ENCODE measurements at places on chromosomes 3 and 15.

GRCh38 chr15:66098022-66098363, 155.6 kb downstream of the MEGF11 start:
- DNase-seq: no peak

DNA sequence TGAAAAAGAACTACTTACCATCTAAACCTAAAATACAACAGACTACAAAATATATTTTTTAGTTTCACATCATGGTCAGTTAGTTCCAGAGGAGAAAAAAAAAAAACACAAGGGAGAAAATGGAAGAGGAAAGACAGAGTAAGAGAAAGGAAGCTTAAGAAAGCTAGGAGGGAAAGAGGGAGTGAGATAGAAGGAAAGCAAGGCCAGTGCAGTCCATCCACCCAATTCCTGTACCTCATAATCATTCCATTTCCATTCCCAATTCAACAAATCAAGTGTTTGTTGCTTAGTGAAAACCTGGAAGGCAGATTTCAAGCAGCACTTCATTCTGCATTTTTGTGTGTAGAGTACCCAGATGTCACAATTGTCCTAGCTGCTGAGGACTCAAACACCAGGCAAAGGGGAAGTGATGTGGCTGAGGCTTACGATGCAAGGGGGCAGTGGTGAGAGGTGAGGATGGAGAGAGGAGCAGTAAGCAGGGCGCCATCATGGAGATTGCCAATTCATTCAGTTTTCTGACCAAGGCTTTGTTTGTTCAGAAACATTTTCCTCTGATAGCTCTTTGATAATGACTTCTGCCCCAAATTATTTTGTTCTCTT, 83.6 kb upstream of the GSK3B start:
- DNase-seq: no peak

DNA sequence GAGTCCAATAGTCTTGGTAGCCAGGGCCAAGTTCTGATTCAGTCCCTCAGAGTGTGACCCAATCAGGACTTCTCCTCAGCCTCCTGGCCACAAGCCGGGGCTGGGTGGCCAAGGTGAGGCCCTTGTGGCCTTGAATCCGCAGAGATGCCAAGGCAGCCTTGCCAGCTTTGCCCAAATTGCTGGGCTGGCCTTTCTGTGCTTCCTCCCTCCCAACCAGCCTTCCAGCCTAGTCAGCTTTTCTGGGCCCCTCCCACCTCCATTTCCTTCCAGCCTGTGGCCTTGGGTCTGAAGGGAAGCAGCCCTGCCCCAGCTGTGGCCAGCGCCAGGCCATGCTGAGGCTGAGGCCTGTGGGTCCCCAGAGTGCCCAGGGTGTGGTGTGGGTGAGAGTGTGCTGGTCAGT, 34.3 kb upstream of the ANKDD1A start:
- no peak for DNase-seq

- no peak for DNase-seq
Observed at GRCh38 chr3:59788133-59788532, 738.3 kb upstream of the CFAP20DC start.

DNA sequence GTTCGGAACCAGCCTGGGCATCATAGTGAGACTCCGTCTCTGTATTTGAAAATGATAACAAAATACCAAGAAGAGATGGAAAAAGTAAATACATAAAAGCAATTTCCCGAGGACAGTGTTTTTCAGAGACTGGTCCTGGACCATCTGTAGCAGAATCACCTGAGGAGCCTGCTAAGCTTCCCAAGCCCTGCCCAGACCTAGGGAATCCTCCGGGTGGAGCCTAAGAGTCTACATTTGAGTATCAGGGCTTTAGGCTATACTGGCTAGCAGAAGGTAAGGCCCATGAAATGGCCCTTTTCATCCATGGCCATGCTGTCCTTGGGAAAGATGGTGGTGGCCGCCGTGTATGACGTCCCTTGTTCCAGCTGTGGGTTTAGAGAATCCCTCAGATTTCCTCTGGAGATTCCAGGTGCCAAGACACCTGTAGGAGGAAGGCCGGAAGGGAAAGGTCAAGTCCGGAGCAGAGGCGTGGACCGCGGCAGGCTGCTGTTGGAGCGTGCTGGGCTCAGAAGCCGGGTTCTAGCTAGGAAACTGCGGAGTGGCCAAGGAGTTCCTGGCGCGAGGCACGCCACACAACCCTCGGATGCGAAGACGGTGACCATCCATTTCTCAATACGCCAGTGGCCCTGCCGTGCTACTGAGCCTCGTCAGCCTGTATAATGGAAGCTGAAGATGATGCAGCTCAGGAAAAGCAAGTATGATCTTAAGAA, 50.9 kb downstream of the TMEM44 start:
- DNase-seq: no peak

- DNase-seq: no peak
Observed at GRCh38 chr3:149579838-149580542, 77.8 kb downstream of the WWTR1 start.

GRCh38 chr3:179182902-179183301, 34.7 kb downstream of the PIK3CA start:
- no peak for DNase-seq

DNA sequence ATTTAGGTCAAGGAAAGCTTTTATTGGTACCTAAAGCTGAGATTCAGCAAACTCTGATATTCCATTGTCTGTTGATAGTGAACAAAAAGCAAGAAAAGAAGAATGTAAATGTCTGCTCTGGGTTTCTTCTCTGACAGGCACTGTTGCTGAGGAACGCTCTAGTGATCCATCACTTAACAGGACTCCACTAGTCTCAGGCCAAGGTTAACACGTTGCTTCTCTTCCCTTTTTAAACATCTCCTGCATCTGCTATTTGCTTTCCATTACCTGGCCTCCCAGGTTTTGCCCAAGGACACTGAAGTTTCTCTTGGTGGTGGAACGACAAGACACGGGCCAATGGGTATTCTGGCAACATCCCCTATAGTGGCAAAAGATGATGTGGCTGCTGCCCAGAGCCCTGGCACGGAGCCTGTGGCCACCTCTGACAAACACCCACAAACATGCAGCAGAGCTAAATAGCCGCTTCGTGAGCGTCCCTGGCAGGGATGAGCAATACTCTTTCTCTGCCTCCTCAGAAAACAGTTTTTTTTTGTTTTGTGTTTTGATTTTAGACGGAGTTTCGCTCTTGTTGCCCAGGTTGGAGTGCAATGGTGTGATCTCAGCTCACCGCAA, 97.8 kb upstream of the AKAP13 start:
- no peak for DNase-seq

DNA sequence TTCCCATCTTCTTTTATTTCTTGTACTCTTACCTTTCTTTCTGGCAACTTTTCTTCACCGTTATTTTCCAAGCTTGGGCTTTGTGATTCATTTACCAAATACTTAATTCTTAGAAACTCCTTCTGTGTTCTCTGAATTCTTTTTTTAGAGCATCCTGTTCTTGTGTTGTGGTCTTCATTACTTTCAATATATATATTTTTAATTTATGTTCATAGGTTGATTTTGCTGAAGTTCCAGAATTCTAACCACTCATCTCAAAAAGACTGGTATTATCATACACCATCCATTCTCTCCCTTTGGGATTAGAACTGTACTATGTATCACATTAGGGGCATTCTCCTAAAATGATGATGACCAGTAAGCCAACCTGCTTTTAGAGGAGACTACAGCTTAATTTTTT, 362.3 kb upstream of the CBLB start:
- DNase-seq: no peak

DNA sequence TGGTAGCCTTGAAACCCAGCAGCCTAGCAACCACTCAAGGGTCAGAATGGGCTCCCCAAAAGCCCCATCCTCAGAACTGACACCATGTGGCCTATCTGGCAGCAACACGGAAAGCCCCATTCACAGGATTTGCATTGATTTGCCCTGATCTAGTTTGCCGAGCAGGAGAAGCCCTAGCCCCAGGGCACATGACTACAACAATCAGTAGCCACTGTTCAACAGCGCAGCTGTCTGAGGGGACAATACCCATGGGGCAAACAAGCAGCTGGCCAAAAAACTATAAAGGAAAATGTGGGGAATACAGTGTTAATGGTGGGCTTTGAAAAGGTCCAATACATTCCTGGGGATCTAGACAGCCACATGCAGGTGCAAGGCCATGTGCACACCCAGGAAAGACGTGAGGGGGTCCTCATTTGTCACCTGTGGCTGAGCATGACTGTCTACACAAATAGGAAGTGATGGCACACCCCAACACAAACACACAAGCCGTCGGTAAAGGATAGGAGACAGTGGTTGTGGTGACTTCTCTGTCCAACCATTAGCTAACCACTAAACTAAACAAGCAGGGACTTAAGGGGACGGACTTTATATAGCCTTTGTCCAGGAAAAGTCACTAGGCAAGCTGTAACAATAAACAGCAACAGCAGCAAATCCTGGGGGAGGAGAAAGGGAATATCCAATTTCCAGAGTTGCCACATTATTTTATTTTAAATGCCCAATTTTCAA, 113.7 kb downstream of the LRIG1 start:
- DNase-seq: no peak

DNA sequence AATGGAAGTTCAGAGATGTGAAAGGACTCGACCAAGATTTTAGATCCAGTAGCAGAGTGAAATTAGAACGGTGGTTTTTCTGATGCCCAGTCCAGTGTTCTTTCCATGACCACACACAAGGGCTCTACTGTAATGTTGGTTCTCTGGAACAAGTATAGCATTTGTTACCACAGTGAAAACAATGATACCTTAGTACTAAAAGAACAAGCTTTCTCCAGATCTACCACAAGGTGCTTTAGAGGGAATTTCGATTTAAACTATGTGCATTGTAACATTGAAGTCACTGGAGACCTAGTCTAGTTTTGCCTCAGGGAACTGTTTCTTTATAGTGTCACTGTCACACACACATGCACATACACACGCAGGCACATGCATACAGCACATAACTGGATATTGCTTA, 12.8 kb upstream of the CCNL1 start:
- no peak for DNase-seq

DNA sequence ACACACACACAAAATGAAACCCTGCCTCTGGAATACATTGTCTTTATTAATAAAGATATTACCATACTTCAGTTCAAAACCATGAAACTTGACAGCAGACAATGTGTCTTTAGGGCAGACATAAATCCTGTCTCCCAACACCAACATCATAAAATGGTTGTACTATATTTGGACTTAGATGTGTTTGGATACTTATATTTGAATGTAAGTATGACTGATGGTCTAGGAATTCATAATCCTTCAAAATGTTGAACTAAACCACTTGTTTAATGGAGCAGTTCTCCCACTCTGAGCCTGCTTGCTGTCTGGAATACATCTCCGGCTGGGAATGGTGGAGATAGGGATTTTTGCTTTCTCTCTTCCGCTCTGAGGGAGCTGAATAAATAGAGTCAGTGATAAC, 10.6 kb downstream of the FBN1 start:
- no peak for DNase-seq

- DNase-seq: no peak
Observed at GRCh38 chr3:197458906-197459470, 96.8 kb downstream of the BDH1 start.

DNA sequence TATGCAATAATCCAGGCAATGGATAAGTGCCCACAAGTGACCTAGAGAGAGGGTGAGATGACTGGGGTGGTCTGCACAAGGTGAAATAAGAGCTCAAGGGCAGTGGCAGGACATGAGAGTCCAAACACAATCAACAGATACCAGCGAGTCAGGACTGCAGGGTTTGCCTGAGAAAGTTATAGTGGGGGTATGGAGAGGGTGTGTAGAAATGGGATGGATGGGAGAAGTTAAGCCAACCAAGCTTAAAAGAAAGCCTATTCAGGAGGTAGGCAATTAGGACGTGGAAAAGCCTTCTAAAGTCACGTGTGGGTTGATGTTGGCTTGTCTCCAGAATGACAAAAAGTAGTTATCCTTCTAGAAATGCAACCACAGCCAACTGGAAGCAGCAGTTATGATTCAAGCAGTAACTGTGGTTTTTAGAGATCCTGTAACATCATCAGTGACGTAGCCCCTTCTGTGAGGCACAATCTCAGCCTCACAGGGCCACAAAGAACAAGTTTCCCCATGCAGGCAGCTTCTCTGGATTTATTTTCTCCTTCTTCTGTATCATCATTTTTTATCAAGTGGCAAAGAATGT, 56.1 kb downstream of the FAM174B start:
- DNase-seq: no peak

- DNase-seq: no peak
Observed at GRCh38 chr3:174409086-174409743, 449.9 kb upstream of the NAALADL2 start.

- no peak for DNase-seq
Observed at GRCh38 chr15:52282418-52282817, 13.2 kb downstream of the MYO5C start.

GRCh38 chr3:193207290-193208273, 33.4 kb upstream of the PLAAT1 start:
- DNase-seq: no peak

DNA sequence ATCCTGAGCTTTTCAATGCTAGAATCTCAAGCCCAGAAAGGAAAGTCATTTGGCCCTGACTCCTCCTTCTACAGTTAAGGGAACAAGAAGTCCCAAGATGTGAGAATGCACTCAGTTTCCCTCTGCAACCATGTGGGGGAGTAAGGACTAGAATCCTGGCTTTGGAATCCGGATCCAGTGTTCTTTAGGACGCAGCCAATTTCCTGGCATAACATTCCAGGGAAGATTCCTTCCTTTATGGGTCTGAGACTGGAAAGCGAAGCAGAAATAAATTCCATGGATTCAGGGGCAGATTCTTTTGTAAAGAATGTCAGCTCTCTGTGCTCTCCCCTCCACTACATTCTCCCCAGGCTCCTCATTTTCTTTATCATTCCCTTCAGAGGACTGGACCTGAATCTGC, 151.8 kb upstream of the SOX14 start:
- DNase-seq: no peak

- peak; percentile 22 for DNase-seq
Observed at GRCh38 chr3:182979674-182980191, 605 bp downstream of the DCUN1D1 start.

DNA sequence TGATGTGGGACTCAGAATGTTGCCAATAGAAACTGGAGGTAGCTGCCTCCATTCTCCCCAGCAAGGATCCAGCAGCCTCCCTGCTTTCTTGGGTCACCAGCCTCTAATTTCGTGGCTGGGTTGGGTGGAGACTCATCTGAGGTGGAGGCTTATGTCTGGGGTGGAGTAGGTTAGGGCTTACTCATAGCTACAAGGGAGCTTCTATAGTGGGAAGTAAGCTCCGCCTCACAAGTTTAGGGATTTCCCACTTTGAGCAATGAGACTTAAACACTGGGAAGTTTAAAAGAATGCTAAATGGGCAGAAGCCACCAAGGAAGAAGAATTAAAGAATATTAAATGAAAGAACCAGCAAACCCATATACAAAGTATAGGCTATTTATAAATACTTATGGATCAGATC, 63.8 kb downstream of the GJD2 start:
- DNase-seq: no peak

- DNase-seq: no peak
Observed at GRCh38 chr3:131928593-131928992, 106.2 kb downstream of the CPNE4 start.

DNA sequence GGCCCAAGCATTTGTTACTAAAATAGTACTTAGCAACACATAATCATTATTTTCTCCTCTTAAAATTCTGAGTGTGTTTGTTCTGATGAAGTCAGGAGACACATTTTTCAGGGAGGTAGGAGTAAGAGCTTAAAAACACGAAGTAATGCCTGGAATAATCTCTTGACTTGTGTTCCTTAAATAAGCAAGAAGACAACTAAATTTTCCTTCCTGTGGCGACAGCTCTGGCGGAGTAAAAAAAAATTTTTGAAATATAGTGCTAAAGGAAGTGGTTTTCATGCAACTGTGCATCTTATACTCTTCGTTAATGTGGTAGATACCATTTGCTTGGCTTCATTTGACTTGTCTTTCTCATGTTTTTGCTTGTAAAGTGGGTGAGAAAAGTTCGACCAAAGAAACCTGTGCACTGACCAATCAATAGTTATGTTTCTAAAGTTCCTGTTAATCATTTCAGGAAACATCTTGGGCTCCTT, 11.1 kb upstream of the MBNL1 start:
- peak; percentile 69 for DNase-seq
